ENCODE measurements at places on chromosomes 5 and 9.
A peak's percentile ranks its signal among the peaks of the same experiment; 100 is the strongest.

DNA sequence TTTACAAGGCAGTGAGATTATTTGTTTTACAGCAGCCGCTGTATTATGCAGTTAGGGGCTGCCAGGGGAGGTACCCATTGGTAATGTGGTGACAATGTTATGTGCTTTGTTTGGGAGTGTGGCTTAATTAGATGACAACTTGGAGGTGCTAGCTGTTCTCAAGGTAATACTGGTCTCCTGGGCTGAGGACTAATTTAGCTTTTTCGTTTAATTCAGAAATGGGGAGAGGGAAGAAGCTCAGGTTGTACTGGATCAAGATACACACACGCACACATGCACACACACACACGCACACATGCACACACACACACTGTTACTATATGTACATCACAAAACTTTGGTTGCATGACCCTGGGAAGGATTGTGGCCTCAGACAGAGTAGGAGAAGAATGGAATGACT is 37.9 kb downstream of the CFAP77 start:
- DNase-seq: no peak

GRCh38 chr9:124149992-124150391 is 107.8 kb upstream of the NEK6 start:
- DNase-seq: peak; percentile 26

- DNase-seq: no peak
Observed at GRCh38 chr9:118023644-118024043, 319.4 kb downstream of the TLR4 start.

DNA sequence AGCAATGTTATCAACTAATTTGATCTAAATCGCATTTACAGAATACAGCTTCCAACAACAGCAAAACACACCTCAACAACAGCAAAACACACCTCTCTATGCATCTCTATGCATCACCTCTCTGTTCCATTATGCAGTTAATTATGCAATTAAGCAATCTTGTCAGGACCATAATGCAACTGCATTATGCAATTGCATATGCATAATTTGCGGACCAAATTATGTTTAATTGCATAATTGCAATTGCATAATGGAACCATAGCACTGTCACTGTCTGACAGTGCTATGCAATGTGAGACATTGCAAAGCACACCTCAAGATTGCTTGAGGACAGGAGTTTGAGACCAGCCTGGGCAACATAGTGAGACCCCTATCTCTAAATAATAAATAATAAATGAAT is 80.4 kb upstream of the PRSS3 start:
- DNase-seq: no peak

GRCh38 chr9:97525451-97525850 is 24.0 kb downstream of the TMOD1 start:
- DNase-seq: peak; percentile 64

- DNase-seq: no peak
Observed at GRCh38 chr9:92619601-92620300, 50.2 kb downstream of the IPPK start.

DNA sequence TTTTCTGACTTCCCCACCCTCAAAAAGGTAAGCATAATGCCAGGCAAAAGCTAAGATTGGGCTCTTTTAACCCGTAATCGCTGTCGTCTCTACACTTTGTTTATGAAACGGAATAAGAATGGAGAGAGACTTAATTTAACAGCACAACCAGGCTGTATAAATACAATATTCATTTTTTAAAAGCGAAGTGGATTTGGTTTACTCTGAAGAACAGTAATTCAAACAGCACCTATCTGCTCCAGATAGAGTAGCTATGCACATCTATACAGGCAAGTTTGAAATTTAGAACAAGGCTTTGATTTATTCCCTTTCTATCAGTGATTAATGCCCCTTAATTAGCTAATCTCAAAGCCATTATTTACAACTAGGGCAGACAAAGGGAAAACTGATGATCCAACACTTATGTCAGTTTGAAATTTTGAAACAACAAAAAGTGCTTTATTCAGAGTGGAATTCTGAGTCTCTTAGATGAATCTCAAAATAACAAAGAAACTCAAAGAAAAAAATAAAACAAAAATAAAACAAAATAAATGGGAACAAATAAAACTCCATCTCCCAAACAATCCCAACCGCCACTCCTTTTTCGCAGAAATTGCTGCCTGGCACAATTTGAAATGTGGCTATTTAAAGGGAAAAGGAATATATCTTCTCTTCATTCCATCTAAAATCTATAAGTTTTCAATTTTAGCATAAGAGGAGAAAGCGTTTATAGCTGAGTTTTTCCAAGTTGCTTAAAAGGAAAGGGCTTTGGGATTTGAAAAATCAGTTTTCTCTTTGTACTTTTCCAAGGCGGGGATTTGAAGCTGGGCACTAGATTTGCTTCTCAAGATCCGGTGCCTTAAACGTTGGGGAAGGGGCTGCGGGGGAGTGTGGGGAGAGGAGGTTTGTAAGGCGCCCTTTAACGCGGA is 298.6 kb downstream of the PARP8 start:
- DNase-seq: no peak

DNA sequence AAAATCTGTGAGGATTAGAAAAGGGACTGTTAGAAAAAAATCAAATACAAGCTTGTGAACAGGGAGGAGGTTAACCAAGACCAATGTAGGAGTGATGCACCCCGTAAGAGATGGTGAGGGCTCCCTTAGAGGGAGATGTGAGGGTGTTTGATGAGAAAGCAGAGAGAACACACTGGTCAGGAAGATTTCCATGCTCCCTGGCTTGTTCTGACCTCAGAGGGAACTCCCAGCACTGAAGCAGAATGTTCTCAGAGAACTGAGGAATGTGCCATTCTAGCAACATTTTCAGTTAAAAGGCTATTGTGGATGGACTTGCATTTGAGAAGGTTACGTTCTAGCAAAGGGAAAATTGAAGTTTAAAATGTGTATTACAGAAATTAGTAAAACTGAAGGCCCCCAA is 110.6 kb downstream of the HTR4 start:
- DNase-seq: no peak

GRCh38 chr9:36818965-36819870 is 214.8 kb downstream of the PAX5 start:
- DNase-seq: no peak

DNA sequence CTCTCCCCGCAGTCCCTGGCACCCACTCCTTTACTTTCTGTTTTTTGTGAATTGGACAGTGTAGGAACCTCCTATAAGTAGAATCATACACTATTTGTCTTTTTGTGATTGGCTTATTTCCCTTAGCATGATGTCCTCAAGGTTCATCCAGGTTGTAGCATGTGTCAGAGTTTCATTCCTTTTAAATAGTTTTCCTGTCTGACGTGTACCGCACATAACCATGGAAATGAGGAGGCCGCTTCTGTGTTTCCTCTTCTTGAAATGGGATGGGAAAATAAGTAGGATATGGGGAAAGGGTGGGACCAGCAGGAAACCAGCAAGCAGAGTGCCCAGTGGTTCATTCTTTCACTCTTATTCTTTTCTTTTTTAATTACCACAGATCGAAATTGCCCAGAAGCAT is 72.6 kb upstream of the ENTREP1 start:
- DNase-seq: no peak

DNA sequence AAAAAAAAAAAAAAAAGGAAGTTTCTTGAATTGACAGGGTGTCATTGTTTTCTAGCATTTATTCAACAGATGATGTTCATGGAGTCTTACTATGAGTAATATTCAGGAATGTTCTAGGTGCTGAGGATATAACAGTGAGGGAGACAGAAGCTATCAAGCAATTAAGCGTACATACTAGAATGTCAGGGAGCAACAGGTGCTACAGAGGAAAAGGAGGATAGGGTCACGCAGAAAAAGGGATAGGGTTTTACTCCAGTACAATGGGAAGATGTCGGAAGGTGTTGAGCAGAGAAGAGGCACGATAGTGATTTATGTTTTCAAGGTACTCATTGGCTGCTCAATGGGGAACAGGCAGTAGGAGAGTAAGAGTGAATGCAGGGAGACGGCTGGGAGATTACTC is 6.6 kb upstream of the RASGRF2 start:
- DNase-seq: no peak

DNA sequence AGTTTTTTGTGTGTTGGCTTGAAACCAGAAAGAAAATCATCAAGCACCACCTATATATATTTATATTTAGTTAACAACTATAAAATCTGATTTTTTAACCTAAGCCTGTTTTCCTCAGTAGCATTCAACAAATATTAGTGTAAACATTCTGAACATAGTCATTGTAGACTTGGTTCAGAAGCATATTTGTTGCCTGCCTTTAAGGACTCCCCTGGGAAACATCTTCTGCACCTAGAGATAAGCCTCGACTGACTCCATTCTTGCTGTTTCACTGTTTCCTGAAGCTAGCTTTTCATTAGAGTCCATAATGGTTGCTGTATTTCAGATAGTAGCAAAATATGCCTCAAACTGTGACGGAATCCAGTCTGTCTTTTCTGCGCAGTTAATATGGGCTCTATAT is 123.5 kb downstream of the TRIO start:
- DNase-seq: no peak

DNA sequence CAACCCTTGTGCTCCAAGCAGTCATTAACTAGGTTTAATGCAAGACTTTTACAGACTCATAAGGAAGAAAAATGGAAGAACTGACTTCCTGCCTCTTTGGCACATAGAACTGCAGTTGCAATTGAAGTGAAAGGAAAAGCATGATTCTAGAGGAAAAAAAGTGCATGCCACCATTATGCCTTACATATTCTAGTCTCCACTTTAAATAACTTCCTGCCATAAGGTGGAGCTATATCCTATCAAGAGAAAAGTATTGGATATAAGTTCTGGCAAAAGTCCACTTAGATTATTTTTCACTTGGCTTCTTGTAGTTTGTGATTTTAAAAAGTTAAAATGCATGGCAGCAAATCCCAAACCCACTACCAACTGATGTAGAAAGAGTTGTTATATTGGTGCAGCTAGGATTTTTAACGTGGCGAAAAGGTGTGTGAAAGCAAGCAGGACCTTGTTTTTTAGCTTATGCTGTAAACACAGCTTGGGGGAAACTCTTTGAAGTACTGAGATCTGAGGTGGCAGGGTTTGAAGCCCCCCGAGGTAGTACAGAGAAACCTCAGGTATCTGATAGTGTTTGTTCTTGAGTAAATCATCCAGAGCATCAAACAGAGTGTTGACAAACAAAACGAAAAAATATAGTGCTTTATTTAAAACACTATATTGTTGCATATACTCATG is 117.9 kb downstream of the ANXA1 start:
- DNase-seq: peak; percentile 2

GRCh38 chr9:108628316-108628715 is 227.5 kb downstream of the ACTL7B start:
- DNase-seq: no peak

GRCh38 chr5:114055318-114056184 is 306.3 kb upstream of the KCNN2 start:
- peak; percentile 64 for DNase-seq

DNA sequence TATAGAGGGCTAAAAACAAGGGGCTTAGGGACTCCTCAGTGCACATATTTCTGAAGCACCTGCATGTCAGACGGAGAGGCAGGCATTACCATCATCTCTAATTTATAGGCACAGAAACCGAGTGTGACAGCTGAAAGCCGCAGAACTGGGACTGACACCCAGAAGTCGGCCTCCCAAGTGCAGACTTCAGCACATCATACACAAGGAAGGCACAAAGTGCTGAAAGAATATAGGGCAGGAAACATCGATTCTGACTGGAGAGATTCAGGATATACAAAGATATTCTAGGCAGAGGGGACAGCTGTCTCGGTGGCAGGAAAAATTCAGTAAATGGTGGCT is 11.2 kb downstream of the MRPS27 start:
- no peak for DNase-seq

- peak; percentile 86 for DNase-seq
Observed at GRCh38 chr9:70484232-70485130, 70.0 kb upstream of the KLF9 start.

- no peak for DNase-seq
Observed at GRCh38 chr9:95936579-95937075, 61.1 kb downstream of the ERCC6L2 start.

- DNase-seq: no peak
Observed at GRCh38 chr5:127373858-127374491, 83.4 kb downstream of the MEGF10 start.

- DNase-seq: no peak
Observed at GRCh38 chr5:174425271-174425963, 299.0 kb upstream of the MSX2 start.

GRCh38 chr5:37735649-37736347 is 104.0 kb downstream of the GDNF start:
- DNase-seq: peak; percentile 44

DNA sequence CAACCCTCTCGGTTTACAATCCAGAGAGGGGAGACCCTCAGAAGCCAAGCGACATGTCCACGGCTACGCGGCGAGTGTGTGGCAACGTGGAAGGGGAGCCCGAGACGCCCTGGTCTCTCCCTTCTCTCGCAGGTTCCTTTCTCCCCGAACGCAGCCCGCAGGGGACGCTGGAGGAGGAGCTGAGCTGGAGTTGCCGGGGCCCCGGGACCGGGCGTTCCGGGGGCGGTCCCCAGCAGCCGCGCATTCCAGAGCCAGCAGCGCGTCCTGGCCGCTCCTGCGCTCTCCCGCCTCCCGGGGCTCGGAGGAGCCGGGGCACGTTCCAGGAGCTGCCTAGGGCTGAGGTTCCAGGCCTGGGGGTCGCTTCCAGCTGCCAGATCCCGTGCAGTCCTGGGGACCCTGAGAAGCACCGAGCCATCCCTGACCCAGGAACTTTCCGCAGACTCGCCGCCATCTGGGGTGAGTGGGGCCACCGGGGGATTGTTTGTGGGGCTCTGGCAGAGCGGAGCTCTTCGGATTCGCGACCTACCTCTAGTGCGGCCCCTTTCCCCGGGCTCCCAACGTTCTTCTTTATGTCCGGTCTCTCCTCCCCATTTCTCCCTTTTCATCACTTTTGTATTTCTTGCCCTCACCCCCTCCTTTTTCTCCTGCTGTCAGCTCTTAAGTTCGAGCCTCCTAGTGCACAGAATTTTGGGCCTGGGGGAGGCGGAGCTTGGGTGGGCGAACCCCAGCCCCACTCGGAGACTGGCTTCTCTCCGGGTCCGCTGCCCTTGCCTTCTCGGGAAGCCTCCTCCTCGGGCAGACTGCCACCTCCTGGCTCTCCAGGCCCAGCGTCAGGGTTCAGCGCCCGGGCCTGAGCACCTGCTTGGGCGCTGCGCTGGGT is at the start of gene SMIM3:
Gene SMIM3, plus strand, starts transcription at position 241 of the 880 bp plus-strand sequence. CDS start 16,684 bp downstream, outside the sequence.
- DNase-seq: peak; percentile 63

DNA sequence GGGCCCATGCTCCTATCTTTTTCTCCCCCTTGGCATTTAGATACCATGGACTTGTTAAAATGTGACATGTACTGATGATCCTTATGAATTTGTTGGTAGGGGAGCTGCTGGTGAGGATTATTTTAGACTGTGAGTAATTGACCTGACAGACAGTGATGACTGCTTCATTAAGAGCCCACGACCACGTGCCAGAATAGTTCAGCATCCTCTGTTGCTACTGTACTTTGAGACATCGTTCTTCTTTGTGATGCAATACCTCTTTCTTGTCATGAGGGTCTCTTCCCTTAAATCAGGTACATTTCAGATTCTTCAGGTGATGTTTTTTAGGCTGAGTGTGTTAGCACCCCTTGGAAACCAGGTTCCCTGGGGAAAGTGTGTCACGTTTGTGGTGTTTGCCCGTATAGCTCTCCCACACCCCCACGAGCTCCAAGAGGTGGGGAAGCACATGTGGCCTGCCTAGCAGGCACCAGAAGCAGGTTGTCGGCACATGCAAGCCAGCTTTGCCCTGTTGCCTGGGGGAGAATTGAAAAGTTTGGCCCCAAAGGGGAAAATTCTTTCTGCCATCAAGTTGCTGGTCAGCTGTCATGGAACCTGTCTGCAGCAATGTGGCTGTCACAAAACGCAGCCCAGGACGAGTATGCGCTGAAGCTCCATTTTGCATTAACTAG is 25.1 kb downstream of the QRFP start:
- no peak for DNase-seq

GRCh38 chr5:139639619-139640380 is 8.3 kb upstream of the CXXC5 start:
- peak; percentile 53 for DNase-seq

GRCh38 chr9:110571801-110572483 is 7.6 kb downstream of the SVEP1 start:
- DNase-seq: peak; percentile 73

Measured in IMR-90 (cell line).